Astrocyte of the cerebellum (primary cell): ENCODE measurements at places on chromosomes 2 and 18.

DNA sequence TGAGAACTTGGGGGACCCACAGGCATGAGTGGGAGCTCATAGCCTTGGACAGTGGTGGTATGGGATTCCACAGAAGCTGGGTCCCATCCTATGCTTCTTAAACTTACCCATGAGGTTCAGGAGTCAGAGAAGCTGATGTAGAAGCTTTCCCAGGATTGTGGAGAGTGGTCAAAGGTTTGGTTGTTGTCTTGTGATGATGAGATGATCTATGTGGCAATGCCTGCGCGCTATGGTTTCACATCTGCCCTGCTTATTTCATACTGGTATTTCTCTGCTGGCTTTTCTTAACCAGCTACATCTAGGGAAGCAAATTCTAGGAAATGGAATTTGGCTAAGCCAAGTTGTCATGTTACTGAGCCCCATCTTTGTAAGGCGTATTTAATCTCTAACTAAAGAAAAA, 168.6 kb downstream of the ZNF407 start:
- DNase-seq, result no peak

DNA sequence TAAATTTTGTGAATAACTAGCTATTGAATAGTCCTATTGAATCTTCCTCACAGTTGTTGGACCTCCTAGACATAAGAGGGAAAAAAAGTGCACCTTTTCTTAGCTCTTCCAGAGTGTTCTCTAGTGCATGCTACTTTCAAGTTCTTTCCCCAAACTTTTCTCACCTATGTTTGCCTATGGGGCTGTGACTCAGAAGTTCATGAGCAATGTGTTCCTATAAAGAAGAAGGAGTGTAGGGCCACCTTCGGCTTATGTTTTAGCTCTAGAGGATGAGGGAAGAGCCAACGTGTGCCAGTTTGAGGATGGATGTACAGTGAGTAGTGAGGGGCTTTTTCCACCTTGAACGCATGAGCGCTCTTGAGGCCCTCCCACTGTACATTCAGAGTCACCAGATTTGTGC, 27.0 kb upstream of the HNMT start:
- no peak for DNase-seq

GRCh38 chr2:25897506-25897905, 19.2 kb upstream of the ASXL2 start:
- DNase-seq, result no peak

DNA sequence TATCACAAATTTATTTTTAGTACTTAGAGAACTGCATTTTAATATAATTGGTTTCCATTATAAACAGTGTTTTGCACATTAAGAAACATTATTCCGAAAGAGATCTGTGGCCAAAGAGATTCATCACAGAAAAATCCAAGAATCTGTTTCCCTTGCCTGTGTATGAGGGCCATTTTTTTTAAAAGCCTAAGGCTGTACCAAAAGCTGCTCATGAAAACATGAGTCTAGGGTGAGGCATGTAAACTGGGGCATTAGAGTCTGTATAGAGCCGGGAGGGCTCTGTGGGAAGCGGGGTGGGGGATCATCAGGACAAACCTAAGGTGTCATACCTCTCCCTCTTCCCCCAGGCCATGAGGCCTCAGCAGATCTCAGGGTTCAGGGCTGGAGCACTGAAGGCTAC, 223.8 kb downstream of the FBXO15 start:
- DNase-seq, result no peak

DNA sequence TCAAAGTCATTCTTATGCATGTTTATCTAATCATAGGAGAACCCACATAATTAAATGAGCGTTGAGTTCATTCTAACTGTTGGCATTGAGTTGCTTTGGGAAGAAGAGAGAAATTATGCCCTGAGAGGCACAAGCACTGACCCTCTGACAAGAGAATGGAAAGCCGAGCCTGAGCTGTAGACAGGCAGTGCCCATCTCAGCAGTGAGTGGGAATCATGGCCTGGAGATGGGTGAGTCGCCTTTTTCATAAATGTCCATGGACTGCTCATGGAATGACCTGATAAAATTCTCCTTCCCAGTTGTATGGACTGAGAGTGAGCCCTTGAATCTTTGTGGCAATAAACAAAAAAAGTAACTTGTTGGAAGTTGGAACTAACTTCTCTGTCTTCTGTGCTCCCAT, 21.4 kb upstream of the MYO3B start:
- DNase-seq, result no peak

GRCh38 chr2:20416723-20417122, 30.2 kb upstream of the RHOB start:
- no peak for DNase-seq

DNA sequence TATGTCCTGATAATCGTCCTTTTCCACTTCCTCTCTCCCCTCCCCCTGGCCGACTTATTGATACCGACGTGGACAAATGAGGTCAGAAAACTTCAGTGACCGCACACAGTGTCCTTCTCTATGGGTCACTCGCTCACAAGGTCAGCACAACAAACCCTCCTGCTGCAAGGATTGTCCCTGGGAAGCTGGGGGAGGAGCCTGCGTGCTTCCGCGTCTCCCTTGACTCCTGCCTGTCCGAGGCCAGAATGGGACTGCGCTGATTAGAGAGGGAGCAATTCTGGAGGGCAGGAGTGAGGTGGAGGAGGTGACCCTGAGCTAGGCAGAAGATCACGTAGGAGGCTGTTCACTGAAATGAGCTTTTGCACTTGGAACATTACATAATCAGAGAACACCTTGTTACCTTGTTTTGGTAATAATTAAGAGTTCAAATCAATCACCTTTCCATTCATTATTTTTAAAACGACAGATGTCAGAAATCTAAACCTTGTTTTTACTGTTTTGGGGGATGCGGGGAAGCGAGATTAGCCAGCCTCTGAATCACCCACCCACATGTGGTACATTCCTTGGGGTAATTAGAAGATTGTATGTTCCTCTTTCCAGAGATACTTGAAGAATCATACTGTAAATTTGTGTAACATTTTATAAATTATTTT, 70.6 kb downstream of the CTAGE1 start:
- DNase-seq, result no peak

GRCh38 chr2:68193144-68193543, 35.5 kb downstream of the PNO1 start:
- no peak for DNase-seq

DNA sequence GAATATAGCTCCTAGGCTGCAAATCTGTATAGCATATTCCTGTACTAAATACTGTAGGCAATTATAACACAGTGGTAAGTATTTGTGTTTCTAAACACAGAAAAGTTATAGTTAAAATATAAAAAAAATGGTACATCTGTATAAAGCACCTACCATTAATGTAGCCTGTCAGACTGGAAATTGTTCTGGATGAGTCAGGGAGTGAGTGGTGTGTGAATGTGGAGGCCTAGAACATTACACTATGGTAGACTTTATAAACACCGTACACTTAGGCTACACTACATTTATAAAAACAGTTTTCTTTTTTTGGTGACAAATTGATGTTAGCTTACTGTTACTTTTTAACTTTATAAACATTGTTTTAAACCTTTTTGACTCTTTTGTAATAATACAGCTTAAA, 226.3 kb downstream of the CCDC85A start:
- DNase-seq, result no peak

DNA sequence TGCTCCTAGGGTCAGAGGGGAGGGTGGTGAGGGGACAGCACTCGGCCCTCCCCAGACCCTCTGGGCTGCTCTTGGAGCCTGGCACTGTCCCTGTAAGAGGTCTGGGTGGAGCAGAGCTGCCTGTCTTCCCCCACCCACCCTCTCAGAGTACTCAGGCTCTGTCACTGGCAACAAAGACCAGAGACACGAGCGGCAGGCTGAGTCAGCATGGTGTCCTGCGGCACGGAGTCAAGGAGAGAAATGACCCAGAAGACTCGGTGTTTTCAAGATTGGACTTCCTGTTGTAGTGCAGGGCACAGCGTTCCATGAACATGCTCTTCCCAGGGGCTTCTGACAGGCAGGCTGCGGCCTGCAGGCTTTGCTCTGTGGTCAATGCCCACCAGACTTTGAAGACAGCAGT, 19.9 kb downstream of the SIGLEC15 start:
- DNase-seq, result no peak

- peak; percentile 80 for DNase-seq
Measured at GRCh38 chr2:229407170-229407569, 136.1 kb upstream of the PID1 start.

DNA sequence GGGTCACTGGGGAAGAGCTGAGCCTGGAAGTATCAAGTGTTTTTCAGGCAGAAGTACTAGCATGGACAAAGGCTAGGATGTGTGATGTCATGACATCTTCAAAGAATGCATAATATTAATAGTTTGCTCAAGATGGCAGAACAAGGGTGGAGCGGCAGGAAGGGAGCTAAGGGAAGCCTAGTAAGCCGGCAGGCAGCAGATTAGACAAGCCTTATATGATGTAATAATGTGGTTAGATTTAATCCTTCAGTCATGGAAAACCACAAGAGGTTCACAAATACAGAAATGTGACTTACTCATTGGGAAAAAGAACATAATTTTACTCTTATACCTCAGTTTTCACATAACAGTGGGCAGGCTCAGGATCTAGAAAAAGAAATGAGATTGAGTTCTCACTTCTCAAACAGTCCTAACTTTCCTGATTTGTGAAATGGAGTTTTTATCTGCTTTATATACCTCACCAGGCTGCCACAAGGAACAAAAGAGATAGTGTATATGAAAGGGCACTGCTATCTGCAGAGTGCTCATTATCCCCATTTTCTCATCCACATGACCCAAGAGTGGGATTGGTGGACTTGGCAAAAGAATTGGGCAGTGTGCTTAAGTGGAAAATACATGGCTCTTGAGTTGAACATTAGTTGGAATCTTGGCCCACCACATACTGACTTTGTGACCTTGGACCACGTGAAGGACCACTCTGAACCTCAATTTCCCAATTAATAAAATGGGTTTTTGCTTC, 89.1 kb upstream of the LHCGR start:
- DNase-seq, result peak; percentile 51

DNA sequence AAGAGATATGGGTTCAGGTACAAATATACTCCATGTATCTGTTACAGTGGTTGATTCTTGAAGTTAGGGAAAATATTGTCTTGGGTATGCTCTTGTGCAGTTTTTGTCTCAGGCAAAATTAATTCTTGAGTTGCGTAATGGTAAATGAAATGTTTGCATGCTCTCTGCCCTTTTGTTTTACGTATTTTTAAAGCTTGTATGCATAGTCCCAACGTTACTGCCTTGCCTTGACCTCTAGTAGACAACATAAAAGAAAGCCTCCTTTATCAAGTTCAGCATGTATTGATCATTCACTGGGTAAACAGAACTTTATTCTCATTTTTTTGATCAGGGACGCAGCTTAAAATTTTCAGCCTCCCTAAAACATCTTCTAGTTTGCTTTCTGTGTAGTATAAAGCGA, 283.1 kb downstream of the THSD7B start:
- no peak for DNase-seq

DNA sequence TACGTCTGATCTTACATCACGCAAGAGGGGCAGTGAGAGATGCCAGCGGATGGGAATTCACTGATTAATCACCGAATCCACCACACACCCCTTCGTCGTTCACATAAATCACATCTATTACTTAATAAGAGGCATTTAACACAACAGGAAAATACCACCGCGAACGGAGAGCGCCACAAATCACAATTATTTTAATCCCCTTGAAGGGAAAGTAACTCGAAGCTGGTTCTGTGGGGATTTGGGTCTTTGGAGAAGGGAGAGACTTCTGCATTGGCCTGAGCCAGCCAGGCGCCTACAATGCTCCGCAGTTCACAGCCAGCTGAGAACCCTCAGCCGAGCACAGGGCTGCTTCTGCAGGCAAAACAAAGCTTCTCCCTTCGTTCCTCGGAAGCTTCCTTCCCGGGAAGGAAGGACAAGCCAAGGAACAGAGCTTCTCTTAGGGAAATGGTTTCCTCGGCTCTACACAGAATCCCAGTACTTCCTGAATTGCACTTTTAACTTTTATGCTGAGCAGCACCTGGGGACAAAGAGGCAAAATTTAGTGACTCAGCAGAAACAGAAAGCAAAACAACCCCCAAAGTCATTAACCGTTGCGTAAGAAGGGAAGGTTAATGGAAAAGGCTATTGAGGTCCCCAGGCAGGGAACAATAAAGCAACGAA, at the start of gene LRP1B:
TSS of gene LRP1B (minus strand) at position 7 of the 660 bp plus-strand sequence. CDS start 287 bp downstream, outside the sequence.
- DNase-seq, result peak; percentile 13

DNA sequence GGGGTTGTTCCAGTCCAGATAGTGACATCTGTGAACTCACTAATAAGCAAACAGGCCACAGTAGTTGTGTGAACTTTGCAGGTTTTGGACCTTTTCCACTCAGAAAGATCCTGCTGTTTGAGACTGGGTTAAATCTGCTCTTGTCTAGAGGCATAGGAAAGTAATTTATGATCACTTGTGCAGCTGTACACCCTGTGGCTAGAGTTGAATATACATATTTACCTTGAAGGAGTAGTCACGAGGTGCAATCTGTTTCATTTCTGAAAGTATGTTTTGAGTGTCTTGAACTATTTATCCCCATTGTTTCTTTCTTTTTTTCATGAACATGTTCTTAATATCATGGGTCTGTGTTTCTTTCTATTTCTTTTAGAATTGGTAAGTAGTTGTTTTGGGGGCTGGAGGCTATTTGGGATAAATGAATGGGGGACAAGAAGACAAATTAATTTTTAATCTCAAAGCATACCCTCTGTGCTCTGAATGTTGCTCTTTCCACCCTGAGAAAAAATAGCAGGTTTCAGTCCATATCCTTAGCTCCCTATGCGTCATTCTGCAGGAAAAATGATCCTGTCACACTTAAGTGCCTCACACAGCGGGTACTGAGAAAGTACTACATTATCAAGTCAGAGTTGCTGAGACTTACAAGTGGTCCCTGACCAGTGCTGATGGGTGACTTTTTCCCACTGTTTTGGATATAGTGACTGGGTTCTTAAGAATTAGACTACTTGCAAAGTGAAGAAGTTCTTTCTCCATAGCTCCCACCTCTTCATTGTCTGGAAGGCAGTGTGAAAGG, 28.2 kb downstream of the DCC start:
- DNase-seq, result no peak
